Stimulated activated CD4-positive, alpha-beta T cell treated with anti-CD3 and anti-CD28 coated beads, Interleukin-4, amount 100 ng/mL, for 1 hour (primary cell): ENCODE measurements at places on chromosomes 2 and 18.
A peak's percentile ranks its signal among the peaks of the same experiment; 100 is the strongest.

GRCh38 chr2:174919947-174920595, 85.1 kb downstream of the CHN1 start:
- DNase-seq = no peak

- no peak for DNase-seq
Measured at GRCh38 chr2:72781480-72781879, 44.4 kb downstream of the EXOC6B start.

GRCh38 chr2:195830968-195831950, 174.2 kb downstream of the SLC39A10 start:
- no peak for DNase-seq

GRCh38 chr2:205954707-205955106, 131.3 kb downstream of the INO80D start:
- DNase-seq = no peak

- DNase-seq = no peak
Measured at GRCh38 chr2:40394031-40394430, 57.9 kb downstream of the SLC8A1 start.

DNA sequence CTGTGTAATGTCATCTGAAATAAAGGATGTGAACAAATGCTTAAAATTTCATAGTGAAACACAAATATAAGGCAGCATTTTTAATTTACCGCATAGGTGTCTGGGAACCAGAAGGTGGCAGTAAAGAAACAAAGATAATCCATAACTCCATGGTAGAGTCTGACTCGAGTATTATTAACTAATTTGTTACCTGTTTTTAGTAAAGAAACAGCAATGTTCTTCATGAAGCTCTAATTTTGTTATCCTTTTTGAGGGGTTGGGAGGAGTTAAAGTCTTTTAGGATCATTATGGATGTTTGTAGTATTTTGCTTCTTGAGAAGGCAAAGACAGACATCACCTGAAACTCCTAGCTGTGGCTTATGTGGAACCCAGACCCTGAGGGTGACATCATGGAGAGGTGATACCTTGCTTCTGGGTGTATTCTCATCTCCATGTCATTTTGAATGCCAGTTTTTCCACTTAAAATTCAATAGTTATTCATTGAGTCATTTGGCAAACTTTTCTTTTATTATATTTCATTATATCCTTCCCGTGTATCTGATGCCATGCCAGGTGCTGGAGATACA, 286.2 kb upstream of the EPAS1 start:
- no peak for DNase-seq

DNA sequence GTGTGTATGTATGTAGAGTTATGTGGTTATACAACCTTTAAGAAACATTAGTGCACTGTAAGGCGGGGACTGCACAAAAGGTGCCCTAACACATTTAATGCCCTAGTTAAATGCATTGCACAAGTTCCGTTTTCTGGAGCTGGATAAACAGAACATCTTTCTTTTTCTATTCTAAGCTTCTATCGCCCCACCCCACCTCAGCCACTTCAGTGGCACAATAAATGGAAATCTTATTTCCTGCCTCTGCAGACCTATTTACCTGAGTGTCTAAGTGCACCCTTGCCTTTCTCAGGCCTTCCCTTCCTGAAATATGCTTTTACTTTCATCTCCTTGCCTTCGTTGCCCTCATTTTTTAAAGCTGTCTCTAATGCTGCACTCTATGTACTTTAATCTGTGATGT, 123.5 kb downstream of the TANC1 start:
- no peak for DNase-seq

- DNase-seq = no peak
Measured at GRCh38 chr2:183148955-183149354, 24.7 kb downstream of the NUP35 start.

- no peak for DNase-seq
Measured at GRCh38 chr2:242030858-242031257, 161.3 kb downstream of the RTP5 start.

- no peak for DNase-seq
Measured at GRCh38 chr2:45653122-45653913, 1.8 kb downstream of the PRKCE start.

DNA sequence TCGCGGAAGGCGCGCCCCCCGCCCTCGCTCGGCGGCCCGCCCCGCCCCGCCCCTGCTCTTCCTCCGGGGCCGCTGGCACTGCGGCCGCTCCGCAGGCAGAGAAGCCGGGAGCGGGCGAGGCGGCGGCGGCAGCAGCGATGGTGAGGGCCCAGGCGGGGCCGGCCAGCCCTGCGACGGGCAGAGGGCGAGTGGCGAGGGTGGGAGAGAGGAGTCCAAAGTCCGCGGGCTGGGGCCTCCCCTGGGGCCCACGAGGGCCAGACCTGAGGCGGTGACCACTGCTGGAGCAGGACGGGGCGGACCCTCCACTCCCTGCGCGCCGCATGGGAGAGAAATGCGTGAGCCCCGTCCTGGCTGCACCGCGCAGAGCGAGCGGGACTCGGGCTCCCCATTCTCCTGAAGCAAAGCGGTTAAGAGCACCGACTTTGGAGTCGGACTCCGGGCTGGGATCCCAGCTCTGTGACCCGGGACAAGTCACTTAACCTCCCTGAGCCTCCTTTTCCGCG, at the start of gene VAMP5:
Gene VAMP5 (plus strand): TSS at position 78 of the 503 bp plus-strand sequence. CDS start 60 bp downstream, at position 138.
- DNase-seq = no peak

GRCh38 chr2:18959952-18960717, 370.8 kb upstream of the NT5C1B start:
- no peak for DNase-seq

DNA sequence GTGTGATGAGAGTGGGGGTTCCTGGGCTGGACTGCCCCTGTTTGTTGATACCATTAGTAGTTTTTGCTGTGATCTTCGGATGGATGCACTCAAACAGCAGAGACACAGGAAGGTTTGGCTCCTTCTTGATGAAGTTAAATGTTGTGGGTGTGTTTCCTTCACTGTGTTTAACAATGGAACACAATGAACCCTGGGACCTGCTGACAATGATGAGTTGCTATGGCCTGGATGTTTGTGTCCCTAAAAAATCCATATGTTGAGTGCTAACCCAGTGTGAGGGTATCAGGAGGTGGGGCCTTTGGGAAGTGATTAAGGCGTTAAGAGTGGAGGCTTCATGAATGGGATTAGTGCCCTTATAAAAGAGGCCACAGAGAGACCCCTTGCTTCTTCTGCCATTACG, 237.4 kb upstream of the HS6ST1 start:
- no peak for DNase-seq

DNA sequence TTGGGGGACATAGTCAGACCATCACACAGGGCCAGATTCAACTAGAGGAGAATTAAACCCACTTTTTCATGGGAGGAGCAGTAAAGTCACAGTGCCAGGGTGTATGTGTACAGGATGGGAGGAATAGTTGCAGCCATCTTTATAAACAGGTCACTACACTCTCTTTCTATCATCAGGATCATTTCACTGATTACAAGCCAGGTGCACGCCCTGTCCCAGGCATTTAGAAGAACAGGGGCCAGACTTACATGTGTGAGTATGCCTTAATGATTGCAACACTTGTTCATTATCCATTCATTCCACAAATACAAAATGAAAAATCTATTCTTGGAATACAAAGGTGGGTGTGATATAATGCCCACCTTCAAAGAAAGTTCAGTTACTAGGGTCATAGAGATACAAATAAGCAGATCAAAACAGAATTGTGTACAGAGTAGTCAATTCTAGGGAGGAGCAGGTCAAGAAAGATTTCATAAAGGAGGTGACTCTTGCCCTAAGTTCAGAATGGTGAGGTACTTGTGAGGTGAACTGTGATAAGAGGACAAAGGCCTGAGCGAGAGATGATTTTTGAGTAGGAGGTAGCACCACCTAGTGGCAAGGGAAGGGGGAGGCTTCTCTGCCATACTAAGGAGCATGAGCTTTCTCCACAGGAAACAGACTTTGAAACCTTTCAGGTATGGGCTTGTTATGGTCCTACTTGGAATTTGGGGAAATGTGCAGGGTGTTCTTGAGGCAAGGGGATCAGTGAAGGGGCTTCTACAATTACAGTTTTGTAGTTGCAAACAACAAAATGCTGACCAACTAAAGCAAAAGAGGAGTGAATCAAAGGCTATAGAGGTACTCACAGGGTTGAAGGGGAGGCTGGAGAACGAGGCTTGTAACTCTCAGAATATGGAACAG, 156.3 kb downstream of the SUCLG1 start:
- peak; percentile 8 for DNase-seq

- DNase-seq = no peak
Measured at GRCh38 chr2:204944927-204945326, 399.7 kb downstream of the PARD3B start.

- DNase-seq = no peak
Measured at GRCh38 chr2:101121174-101121573, 30.0 kb downstream of the TBC1D8 start.

DNA sequence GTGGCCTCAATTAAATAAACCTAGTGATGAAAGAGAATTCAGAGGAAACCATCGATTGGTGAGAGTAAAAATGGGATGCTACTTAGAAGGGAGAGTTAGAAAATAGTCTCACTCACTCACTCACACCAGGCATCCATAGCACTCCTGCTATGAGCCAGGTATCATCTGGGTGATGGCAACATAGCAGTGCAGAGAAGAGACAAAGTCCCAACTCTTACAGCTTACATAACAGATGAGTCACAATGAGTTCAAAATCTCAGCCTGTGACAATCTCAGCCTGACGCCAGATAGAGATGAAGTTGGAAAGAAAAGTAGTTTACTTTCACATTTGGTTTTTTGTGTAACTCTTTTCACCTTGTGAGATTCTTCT, 55.4 kb upstream of the THOC1 start:
- DNase-seq = no peak
